ENCODE measurements at places on chromosomes 1 and 21.
A peak's percentile ranks its signal among the peaks of the same experiment; 100 is the strongest.

DNA sequence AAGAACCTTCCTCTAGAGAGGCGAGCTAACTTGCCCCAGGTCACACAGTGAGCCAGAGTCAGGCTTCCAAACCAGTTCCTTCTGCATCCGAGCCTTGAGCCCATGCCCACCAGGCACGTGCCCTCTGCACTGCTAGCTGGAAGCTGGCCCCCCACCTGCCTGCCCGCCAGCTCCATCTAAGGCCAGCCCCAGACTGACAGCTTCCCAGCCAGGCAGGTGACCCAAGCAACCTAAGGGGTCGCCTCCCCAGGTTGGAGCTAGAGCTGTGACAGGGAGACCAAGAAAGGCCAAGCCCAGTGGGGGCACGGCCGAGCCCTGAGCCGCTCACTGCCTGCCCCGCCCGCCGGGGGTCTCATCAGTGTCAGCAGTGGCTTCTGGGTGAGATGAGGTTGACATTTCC is 19.9 kb upstream of the C1QA start:
- no peak for DNase-seq

DNA sequence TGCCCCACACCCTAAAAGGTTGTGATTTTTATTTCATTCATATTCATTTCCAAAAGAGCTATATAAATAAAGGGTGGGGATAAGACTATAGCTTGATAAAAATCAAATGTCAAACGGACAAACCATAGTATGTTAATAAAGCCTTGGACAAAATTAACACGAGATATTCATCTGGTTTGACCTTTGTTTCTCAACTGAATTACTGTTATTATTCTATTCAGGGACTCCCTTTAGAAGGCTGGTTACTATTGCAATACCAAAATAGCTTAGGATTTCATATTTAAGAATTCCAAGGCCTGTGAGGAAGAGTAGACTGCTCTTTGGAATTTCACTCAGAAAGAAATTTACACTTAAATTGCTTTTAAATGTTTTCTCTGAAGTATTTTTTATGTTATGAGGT is 10.2 kb upstream of the PALMD start:
- no peak for DNase-seq

- DNase-seq: no peak
Observed at GRCh38 chr1:236140705-236141446, 1.5 kb upstream of the GPR137B start.

DNA sequence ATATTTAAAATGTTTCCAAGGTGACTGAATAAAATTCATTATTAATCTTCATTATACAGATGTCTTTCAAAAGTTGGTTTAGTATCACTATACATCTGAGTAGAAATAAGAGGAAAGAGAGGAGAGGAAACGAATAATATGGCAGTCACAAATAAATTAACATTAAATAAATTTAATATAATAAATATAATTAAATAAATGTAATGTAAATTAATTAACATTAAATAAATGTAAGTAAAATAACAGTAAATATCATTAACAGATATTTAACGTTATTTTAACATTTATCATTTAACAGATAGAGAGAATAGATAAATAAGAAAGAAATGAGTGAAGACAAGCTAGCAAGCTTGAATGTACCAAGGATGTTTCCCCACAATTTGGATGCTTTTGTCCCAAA is 592.7 kb downstream of the NEGR1 start:
- DNase-seq: no peak

DNA sequence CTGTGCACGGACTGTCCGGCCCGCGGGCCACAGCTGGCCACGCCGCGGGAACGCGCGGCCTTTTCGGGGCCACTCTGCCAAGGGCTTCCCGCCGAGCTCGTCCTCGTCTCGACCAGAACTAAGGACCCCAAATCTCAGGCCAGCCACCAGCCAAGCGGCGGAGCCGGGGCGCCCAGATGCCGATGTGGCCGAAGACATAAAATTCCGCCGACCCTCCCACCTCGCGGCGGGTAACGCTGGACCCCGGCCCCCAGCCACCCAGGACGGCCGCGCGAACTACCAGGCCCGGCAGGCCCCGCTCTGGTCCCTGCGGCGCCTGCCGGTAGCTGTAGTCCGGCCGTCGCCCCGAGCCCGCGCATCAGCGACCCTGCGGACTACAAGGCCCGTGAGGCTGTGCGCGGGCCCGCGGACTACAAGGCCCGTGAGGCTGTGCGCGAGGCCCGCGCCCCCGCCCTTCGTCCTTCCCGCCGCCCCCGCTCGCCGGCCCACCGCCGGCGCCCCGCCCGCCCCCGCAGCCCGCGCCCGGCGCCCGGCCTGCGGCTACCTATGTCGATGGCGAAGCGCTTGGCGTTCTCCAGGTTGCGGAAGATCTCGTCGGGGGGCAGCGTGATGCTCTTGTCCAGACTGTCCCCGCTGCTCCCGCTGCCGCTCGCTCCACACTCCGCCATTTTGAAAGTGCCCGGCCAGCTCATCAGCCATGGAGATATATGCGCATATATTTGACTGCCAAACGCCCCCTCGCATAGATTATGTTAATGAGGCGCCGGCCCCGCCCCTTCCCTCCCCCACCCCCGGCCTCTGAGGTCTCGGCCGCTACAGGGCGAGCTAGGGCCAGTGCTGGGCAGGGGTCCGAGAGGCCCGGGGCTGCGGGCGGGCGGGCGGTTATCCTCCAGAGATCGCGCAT is at the start of gene PANK4:
TSS of gene PANK4 (minus strand) at position 677 of the 904 bp plus-strand sequence. CDS start at position 668, 9 bp downstream.
- peak; percentile 89 for DNase-seq
